ENCODE measurements at places on chromosomes 12 and 14.

- peak; percentile 46 for DNase-seq
These were observed 622 bp downstream of the TECPR2 start for GRCh38 chr14:102363182-102363943.

GRCh38 chr12:41188058-41188840, at the start of gene PDZRN4:
Gene PDZRN4 (plus strand): TSS chr12:41188320.
- peak; percentile 11 for DNase-seq

GRCh38 chr14:21145437-21145836, 10.4 kb downstream of the OR5AU1 start:
- no peak for DNase-seq

DNA sequence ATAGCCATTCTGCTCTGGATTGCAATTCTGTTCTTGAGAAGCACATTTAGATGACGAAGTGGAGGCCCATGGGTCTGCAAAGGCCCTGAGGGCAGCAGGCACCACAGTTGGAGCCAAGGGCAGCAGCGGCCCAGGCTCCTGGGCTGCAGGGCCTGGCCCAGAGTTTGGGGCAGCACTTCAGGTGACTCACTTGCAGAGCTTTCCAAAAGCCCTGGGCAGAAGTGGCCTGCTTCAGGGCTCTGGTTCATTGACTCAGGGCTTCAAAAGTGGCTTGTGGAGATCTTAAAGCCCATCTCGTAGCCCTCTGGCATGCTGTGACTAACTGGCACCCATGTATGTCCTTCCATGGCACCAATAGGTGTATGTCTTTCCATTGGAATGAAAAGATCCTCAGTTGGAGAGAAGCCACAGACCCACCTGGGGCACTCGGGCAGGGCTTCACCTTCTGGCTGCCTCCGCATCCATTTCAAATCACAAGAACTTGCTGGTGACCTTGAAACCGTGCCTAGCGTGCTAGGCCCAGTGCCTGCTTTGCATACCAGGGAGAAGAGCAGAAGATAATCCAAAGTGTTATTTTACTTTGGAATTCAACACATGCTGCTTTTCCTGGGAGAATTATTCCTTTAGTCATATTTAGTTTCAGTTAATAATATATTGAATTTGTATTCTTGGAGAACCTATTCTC, 106.7 kb downstream of the PRMT8 start:
- peak; percentile 35 for DNase-seq

- DNase-seq = no peak
These were observed 7.3 kb upstream of the MGP start for GRCh38 chr12:14892726-14893505.

DNA sequence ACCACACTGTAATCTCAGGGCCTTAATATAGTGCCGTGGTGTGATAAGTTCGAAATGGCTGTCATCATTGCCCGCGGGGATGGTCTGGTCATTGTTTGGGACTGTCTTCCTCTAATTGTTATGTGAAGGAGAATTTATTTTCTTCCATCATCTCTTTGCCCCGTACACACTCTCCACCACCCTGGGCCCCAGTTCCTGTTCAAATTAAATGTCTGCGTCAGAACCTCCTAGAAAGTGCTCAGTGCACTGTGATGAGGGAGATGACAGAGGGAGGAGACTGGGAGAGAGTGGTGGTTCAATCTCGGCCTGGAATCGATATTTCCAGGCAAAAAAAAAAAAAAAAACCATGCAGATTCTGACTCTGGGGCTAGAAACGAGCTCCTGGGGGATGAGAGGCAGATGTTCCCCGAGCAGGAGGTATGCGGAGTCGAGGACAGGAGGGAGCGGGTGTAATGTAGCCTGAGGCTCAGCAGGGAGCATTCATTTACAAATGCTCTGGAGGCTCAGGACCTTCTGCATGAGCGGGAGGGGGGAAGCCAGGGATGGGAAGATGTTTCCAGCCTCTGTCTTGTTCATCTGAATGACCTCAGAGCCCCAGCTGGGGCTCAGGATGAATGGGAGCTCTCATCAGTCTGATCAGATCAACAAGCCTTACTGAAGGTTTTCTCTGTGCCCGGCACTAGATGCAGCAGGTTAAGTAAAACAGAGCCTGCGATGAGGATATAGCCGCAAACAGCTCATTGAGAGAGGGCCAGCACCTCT, 219.5 kb downstream of the TBX5 start:
- no peak for DNase-seq
